ENCODE measurements at places on chromosomes 4 and X.
A peak's percentile ranks its signal among the peaks of the same experiment; 100 is the strongest.

GRCh38 chrX:84189125-84189524 is 1.1 kb upstream of the RPS6KA6 start:
- DNase-seq, result no peak

DNA sequence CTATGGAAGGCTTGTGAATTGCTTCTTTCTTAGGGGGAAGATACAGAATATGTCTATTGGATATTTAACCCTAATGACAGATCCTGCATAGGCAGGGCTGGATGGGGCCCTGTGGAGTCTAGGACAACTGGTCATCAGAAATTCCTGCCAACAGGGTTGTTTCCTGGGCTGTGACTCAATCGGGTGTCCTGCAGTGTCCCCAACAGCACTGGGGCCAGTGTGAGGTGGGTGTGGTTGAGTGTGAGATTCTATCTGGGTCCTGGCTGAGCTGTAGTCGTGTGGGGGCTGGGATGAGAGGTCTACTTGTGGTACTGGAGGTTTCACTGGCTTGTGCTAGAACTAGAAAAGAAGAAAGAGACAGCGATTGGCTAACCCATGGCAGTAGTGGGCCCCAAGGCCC is 87.3 kb upstream of the WDR1 start:
- no peak for DNase-seq

DNA sequence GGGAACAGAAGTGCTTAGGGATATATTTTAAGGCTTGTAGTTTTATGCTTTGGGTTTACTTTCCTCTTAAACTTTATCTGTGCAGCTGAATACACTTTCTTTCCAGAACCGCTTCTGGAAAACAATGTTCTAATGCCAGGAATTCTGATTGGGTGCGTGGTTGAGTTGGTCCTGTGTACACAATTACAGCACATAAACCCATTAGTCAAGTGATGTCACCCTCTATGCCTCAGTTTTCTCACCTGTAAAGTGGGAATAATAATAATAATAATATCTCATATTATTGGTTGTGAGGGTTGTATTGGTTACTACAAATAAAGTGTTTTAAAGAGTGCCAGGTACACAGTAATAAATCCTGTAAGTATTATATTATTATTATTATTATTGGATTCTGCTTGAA is 129.2 kb downstream of the MID1IP1 start:
- no peak for DNase-seq

DNA sequence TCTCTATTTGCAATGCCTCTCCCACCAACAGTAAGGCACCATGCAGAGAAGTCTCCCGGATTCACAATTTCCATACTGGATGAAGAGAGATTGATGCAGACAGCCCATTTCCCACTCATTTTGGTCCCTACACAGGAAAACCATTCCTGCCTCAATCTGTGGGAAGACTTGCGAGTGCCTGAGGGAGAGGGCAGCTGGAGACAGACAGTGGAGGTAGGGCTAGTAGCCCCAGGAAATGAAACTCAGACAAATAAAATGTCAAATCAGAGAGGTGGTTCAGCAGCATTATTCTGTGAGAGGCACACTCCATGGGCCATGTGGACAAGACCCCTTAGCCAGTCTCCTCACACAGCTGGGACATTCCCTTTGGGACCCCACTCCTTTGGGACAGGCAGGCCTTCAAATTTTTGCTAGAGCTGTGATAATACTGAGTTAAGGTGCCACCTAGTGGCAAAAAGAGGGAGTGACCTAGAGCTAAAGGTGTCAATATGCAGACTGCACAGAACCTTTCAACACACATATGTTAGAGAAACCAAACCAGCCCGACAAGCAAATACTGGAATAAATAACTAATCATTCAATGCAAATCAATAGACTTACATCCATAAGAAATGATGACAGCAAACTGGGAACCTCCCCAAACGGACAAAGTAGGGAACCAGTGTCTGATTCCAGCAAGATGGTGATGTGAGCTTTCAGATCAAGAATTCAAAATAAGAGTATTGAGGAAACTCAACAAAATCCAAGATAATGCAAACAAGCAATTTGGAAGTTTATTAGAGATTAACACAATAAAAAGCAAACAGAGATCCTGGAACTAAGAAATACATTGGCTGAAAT is 1865.3 kb upstream of the AGA start:
- DNase-seq, result peak; percentile 44

- DNase-seq, result no peak
Measured at GRCh38 chr4:142741995-142742394, 104.1 kb downstream of the INPP4B start.

DNA sequence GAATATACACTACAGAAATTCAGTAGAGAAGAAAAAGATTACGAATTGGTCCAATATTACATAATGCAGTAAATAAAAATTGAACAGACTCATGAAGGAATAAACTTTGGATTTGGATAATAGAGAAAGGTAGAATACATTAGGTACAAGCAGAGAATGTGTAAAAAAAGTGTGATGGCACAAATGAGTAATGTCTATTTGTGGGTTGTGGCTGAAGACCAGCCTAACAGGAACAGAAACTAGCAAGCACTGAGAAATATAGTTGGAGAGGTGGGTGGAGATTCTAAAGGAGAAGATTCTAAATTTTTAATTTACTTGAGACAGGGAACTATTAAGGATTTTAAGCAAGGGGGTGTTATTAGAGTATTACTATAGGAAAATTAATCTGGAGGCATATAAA is 15.2 kb upstream of the CLOCK start:
- DNase-seq, result peak; percentile 86

- peak; percentile 96 for DNase-seq
Measured at GRCh38 chr4:3286335-3287175, 6.3 kb upstream of the RGS12 start.

- DNase-seq, result peak; percentile 2
Measured at GRCh38 chrX:132407691-132408090, 81.1 kb downstream of the MBNL3 start.

- no peak for DNase-seq
Measured at GRCh38 chrX:19720236-19720635, 167.2 kb downstream of the SH3KBP1 start.

- DNase-seq, result no peak
Measured at GRCh38 chr4:87117732-87118075, 102.7 kb downstream of the KLHL8 start.

DNA sequence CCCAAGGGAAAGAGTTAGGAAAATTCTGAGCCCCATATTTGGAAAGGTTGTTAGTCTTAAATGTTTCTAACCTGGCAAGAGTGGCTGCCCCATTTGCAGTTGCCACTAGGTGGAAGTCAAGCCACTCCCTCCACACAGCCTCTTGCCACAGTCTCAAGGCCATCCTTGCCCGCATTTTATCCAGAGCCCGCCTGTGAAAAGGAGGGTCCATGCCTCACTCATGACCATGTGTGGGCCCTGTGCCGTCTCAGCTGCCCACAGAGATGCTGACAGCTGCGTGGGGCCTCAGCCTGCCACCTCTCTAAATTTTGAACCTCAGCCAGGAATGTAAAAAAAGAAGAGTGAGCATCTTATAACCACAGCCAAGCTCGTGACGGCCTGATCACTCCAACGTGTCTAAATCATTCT is 201.5 kb upstream of the FAM241A start:
- DNase-seq, result peak; percentile 21

DNA sequence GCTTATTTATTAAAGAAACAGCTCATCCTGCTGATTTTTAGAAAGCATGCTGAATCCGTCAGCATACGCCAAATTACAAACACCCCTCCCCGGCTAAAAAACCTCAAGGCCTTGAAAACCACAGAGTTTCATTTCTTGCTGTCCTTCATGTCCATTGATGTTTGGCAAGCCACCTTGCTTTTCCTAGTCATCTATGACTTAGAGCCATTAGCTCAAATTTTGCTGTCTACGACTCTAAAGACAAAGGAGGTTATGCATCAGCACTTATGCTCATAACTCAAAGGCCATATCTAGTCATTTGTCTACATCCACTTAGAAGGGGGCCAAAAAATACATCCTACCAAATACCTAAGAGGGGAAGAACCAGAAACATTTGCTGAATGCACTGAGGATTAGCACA is 925.1 kb downstream of the PCDH7 start:
- peak; percentile 67 for DNase-seq

DNA sequence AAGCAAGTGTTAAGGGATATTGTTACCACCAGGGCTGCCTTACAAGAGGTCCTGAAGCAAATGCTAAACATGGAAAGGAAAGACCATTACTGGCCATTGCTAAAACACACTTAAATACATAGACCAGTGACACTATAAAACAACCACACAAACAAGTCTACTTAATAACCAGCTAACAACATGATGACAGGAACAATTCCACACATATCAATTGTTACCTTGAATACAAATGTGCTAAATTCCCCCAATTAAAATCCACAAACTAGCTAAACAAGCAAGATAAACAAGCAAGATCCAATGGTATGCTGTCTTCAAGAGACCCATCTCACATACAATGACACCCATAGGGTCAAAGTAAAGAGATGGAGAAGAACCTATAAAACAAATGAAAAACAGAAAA is 20.5 kb upstream of the MAGEA8 start:
- DNase-seq, result no peak

DNA sequence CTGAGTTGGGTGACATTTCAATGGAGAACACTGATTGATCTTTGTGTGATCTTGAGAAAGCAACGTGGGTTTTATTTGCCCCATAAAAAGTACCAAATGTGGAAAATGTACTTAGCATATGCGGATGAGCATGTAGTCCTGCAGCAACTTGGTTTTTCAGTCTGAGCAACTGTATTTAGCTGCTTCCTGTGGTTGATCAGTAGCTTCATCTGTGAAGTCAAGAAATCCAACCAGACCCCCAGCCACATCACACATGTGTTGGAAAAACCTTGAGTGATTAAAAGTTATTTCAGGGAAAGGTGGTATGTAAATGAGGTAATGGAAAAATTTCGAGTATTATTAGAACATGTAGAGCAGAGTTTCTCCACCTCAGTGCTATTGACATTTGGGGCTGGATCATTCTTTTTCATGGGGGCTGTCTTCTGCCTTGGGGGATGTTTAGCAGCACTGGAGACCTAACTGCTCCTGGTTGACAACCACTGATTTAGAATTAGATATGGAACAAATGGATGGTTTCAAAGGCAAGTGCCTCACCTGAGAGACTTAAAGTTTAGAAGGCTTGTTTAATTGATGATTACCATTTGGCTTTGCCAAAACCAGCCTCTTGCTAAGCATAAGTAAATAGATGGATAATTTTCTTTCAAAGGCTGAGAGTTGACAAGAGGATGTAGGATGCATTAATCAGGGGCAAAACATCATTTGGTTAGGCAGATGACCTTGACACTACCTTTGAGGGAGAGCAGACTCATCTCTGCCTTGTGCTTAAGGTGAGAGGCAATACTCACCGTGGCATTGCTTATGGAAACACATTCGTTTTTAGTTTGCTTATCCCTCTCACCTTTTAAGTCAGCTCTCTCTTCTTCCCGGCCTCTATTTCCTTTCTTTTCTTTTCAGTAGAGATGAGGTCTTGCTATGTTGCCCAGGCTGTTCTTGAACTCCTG is 193.0 kb upstream of the RPS6KA3 start:
- DNase-seq, result no peak

- no peak for DNase-seq
Measured at GRCh38 chr4:125677665-125678307, 363.0 kb downstream of the FAT4 start.

DNA sequence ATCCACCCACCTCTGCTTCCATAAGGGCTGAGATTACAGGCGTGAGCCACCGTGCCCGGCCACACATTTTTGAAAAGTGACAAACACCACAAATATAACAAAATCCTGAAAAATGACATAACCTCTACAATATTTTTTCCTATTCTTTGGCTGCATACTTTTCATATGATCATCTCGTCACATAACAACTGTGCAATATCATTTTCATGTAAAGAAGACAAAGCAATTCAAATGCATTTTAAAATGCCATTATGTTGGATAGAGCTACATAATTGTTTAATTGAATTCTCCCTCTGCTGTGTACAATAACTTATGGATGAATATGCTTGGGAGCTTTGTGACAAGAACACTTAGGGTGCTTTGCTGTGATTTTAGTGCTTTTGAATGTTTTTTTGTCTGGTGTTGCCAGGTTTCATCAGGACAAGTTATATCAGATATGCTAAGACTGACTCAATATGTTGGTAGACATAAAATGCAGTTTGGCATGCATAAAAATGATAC is 132.9 kb downstream of the CHIC2 start:
- no peak for DNase-seq

DNA sequence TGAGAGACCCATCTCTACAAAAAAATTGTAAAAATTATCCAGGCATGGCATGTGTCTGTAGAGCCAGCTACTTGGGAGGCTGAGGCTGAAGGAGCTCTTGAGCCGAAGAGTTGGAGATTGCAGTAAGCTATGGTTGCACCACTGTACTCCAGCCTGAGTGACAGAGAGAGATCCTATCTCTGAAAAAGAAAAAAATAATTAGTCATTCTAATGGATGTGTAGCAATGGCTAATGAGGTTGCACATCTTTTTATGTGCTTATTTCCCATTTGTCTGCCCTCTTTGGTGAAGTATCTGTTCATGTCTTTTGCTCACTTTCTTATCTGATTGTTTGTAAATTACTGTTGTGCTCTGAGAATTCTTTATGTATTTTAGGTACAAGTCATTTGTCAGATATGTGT is 19.0 kb upstream of the MAML3 start:
- DNase-seq, result no peak

DNA sequence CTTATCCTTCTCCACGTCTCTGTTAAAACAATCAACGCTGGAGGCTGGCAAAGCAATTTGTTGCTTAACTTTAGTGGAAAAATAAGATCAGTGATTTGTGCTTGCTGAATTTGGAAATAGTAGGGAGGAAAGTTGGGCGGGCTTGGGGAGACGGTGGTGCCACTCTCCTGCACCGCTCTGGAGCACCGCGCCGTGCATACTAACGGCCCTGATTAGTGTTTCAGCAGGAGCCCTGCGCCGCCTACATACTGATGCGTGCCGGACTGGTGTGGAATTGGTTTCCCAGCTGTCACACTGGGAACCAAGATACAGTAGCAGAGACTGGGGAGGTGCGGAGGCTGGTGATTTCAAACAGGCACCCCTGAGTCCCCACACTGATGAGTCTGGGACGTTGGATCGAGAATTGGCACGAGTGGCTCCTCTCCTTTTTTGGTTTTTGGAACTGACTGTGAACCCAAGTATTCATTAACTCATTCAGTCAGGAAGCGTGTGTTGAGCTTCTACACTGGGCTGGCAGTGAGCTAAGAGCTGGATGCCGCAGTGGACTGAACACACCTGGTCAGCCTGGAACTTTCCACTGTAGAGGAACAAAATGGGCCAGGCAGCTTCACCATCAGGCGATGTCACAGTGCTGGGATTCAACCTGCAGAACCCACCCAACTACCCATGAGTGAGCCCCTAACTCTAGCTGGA is 29.0 kb upstream of the PSAPL1 start:
- no peak for DNase-seq
